ENCODE measurements at places on chromosomes 2 and 18. TPM values are rescaled to one million over a fixed set of nuclear protein-coding genes. Genes with fewer than 3 reads are reported as not detected.

The BARD1 gene
- total RNA-seq, result 15.3 TPM

The RAB6C gene
- total RNA-seq, result not detected

The TMEM169 gene
- total RNA-seq, result 0.48 TPM

The FAP gene
- total RNA-seq, result 4.5 TPM

The RRM2 gene
- 59.2 TPM for total RNA-seq

Data from vein endothelial cell (primary cell).